Kidney epithelial cell (primary cell): ENCODE measurements at places on chromosomes 6 and 20.

DNA sequence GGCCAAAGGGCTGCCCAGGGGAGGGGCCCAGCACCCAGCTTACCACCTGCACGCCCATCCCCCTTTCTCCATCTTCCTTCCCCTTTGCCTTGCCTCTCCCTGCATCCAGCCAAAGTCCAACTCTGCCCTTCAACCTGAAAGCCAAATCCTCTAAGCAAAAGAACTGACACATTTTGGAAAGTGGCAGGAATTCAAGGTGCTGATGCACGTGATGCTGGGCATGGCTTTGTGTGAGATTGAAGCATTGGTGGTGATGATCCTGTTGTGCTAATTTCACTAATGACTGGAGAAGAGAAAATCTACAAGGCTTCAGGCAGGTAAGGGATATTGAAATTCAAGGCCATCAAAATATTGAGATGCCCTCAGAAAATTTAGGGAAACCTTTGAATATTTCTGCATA is 23.3 kb downstream of the SYNDIG1 start:
- DNase-seq, result no peak

DNA sequence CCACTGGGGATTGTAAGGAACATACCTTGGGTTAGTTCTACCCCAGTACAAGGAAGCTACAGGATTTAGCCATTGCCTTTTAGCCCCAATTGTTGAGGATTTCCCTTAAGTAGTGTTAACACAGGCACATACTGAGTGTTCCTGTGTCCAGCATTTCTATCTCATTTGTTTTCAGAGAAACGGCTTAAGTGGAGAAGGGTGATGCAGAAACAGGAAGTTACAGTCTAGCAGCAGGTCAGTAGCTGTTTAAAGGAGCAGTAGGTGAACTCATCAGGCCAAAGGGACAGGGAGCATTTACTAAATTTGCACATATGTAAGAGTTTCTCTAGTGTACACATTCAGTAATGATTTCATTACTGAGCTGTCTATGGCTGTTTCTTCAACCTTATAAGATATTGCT is 644.2 kb upstream of the GJE1 start:
- no peak for DNase-seq

GRCh38 chr6:54473328-54473727 is 165.1 kb downstream of the TINAG start:
- DNase-seq, result no peak

- DNase-seq, result no peak
Measured at GRCh38 chr6:117311310-117311709, 46.0 kb downstream of the VGLL2 start.

- no peak for DNase-seq
Measured at GRCh38 chr20:38113401-38114325, 51.4 kb downstream of the TGM2 start.

DNA sequence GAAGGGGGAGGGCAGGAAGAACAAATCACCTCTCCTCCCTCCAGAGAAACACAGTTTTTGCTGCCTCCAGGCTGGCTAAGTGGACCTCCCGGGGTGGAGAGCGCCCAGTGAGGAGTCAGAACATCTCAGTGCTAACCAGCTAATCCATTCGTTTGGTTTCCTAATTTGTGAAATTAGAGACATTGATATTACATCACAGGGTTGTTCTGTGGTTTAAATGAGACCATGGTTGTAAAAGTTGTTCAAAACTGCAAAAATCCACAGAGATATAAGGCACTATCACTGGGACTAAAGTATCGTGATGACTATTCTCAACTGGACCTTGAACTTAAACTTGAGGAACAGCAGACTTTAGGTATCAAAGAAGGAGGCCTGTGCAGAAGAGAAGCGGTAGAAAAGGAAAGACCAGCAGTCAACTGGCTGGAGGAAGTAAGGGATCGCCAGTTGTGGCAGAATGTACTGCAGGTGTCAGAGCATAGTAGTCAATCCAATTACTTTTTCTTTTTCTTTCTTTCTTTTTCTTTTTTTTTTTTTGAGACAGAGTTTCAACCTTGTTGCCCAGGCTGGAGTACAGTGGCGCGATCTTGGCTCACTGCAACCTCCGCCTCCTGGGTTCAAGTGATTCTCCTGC is 33.9 kb downstream of the RIPOR2 start:
- DNase-seq, result no peak

DNA sequence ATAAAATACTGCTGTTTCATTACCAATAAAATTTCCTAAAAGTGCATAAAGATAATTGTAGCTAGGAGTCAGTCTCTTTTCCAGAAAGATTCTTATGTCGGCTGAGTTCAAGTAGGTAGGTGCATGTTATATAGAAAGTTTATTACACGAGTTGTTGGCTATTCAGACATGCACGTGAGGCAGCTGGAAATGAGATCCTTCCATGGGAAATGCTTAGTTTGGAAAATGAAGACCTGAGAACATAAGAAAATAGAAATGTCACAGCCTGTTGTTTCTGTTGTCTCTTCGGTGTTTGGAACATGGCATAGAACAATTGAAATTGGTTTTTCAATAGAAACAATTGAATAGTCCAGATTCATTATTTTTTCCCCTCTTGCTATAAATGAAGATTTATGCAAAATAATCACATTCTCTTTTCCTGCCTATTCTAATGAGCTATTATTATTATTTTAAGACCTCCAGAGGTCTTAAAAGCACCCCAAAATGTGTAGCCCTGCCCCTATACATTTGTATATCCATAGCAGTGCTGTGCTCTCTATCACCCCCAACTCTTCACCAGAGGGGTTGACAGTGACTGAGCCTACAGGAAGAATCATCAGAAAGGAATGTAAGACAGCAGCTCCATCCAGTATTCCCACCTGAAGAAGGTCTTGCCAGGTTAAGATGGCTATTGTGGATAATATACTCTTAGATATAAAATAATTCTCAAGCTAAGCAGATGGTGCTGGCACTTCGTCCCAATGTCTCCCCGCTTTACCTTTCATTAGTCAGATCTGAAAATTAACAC is 82.2 kb downstream of the ZDHHC14 start:
- DNase-seq, result no peak

GRCh38 chr20:13777171-13777601 is 7.5 kb downstream of the ESF1 start:
- DNase-seq, result no peak

DNA sequence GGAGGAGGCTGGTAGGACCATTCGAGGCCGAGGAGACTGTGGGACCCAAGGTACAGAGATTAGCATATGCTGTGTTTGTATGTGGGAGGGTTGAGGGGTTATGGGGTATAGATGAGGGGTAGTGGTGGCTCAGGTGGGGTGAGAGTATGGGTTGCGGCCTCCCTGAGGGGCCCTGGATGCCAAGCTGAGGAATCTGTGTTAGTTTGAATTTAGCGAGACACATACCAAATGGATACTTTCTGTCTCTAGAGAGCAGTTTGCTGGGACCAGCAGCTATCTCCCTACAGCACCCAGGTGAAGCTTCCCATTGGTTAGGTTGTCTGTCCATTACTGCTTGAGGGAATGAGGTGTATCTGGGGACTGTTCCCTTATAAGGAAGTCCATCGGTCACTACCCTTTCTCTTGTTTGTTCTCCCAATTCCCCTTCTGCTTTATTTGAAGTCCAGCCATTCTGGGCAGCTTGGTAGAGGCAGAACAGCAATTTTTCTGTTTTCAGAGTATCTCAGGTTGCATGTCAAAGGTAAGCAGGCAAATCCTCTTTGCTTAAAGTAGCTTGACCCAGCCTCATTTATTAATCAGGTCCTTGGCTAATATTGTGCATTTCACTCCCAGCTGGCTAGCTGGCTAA is 15.2 kb downstream of the CHMP4B start:
- no peak for DNase-seq

GRCh38 chr20:50121858-50122271 is 8.9 kb upstream of the UBE2V1 start:
- DNase-seq, result no peak

DNA sequence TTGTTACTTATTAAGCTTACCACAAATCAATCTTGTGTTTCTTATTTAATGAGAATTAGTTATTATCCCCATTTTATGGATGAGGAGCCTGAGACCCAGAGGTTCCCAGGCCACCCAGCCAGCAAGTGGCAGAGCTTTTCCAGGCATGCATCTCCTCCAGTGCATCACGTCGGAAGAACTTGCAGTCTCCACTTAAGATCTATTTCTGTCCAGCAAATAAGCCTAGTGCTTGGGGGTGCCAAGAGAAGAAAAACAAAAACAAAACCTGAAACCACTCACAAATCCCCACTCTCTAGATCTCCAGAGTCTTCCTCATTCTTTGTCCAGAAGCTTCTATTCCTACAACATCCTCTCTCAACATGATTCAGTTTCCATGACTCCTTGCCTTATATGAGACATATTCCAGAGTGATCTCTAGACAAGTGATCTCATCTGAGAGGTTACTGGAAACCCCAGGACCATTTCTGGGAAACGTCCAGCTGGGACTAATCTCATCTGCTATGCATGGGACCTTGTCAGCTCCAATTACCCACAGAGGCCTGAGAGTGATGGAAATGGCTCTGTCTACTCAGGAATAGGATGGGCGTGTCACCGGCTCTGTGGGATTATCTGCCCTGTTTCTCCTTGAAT is 4.1 kb downstream of the GUCA1B start:
- DNase-seq, result no peak

DNA sequence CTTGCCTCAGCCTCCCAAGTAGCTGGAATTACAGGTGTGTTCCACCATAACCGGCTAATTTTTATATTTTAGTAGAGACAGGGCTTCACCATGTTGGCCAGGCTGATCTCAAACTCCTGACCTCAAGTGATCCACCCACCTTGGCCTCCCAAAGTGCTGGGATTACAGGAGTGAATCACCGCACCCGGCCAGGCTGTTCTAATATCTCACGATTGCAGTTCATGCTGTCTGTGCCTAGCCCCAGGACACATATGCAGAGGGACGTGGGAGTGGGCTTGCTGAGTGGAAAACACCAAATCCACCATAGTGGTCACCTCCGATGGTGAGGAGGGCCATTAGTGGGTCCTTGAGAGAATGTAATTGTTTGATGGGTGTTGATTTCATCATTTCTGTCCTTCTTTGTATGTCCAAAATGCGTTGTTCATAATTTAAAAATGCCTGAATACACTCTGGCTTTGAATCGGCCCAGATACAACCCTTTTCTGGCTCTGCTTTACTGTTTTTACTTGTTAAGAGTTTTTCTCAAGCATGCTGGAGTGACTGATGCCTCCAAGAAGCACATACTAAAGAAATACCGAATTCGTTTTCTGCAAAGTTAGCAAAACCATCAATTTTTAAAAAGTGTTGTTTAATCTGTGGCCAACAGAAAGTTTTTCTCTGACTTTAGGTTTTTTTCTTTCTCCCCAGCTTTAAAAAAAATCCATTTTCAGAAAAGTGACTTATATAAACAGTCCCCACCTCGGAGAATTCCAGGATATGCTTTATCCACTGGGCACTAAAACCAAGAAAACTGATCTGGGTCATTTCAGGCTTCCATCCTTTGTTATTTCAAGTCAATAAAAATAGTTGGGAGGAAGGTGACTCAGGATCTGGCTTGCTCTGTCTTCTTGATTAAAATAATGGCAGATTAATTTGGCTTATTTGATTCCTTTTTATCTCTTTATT is 18.8 kb upstream of the RALGAPA2 start:
- DNase-seq, result no peak

- no peak for DNase-seq
Measured at GRCh38 chr6:10463491-10464481, 48.9 kb upstream of the TFAP2A start.

GRCh38 chr6:116476002-116476678 is 15.0 kb downstream of the CALHM6 start:
- no peak for DNase-seq

- DNase-seq, result no peak
Measured at GRCh38 chr6:98924647-98925046, 23.1 kb downstream of the FBXL4 start.

DNA sequence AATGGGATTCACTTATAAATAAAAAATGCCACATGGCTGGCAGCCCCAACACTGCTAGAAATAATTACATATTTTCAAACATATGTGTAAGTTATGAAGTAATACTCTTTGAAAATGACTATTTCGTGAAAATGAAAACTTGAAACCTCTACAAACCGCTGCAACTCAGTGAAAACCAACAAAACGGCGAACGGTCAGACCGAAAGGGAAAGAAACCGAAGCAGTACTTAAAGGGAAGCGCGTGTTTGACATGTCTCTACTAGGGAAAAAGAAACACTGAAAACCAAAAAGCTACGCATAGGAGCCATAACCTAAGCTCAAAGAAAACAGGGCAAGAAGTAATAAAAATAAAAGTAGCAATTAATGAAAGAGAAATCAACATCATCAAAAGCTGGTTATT is 121.0 kb upstream of the GGTLC1 start:
- DNase-seq, result no peak

DNA sequence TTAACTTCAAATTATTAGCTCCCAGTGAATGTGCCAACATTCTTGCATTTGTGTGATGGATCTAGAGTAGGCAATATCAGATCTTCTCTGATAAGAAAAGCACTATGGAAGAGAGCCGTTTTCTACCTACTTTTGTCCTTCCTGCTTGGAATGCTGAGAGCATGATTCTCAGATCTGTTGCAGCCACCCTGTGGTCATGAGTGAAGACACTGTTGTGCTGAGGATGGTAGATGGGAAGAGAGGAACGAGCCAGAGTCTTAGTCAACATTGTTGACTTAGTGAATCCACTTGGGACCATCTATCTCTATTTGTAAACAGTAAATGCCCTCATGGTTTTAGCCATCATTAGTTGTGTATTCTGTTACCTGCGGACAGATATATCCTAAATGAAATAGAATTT is 202.6 kb downstream of the CD109 start:
- DNase-seq, result no peak

- no peak for DNase-seq
Measured at GRCh38 chr6:8387942-8388437, 47.4 kb downstream of the SLC35B3 start.

DNA sequence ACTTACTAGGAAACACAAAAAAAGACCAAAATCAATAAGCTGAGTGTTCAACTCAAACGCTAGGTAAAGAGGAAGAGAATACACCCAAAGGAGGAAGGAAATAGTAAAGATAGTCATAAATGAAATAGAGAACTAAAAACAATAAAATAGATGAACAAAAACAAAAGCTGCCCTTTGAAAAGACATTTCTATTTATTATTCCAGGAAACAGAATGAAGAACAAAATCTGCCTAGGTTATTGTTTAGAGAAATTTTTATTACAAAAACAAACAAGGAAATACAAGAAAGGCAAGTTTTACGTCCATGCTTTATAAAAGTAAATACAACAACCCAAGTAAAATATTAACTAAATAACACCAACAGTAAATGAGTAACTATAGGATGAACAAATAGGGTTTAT is 20.1 kb downstream of the HLA-DMB start:
- DNase-seq, result no peak

- no peak for DNase-seq
Measured at GRCh38 chr6:36676141-36677058, 2.1 kb upstream of the CDKN1A start.
